ENCODE measurements at places on chromosomes 13 and 19. TPM values are rescaled to one million over a fixed set of nuclear protein-coding genes. Genes with fewer than 3 reads are reported as not detected.
A peak's percentile ranks its signal among the peaks of the same experiment; 100 is the strongest.

DNA sequence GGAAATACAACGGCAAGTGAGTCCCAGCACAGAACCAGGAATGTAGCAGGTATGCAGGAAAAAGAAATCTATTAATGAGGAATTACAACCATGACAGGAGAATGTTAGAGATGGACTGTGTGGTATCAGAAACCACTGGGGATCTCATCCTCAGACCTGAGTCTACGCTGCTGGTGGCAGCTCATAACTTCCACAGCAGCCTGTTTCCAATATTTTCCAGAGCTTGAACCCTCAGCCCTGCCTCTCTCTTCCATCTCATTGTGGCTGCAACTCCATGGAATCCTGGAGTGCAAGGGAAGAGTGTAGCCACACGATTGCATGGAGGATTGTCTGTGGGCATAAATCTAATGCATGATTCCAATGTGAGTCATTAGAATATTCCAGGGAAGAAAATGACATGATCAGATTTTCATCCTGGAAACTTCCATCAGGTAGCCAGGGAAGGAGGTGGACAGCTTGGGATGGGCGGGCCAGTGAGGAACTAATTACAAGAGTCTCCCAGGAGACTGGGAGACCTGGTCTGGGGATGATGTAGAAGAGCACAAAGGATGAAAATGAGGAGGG is 14.9 kb downstream of the PLA2G4C start:
- H3K4me1 ChIP-seq = peaks cover 14% of the 10 kb centered on the region
- no peaks in the 10 kb centered on the region for H3K27me3 ChIP-seq
- no peak overlapping the region for H3K27ac ChIP-seq
- no peak for DNase-seq
- peaks cover 47% of the 10 kb centered on the region for H3K36me3 ChIP-seq

- no peaks in the 10 kb centered on the region for H3K36me3 ChIP-seq
- H3K27me3 ChIP-seq = peaks cover 2% of the 10 kb centered on the region
- DNase-seq = no peak
- no peaks in the 10 kb centered on the region for H3K4me1 ChIP-seq
- H3K4me3 ChIP-seq = no peak overlapping the region
These were observed 252.6 kb upstream of the TSHZ3 start for GRCh38 chr19:31601855-31602254.

- DNase-seq = no peak
- peaks cover 43% of the 10 kb centered on the region for H3K27me3 ChIP-seq
- no peaks in the 10 kb centered on the region for H3K36me3 ChIP-seq
- H3K27ac ChIP-seq = no peak overlapping the region
These were observed 3.5 kb downstream of the TMEM255B start for GRCh38 chr13:113762538-113762937.

- H3K4me1 ChIP-seq = no peaks in the 10 kb centered on the region
- peaks cover 6% of the 10 kb centered on the region for H3K27me3 ChIP-seq
- H3K36me3 ChIP-seq = no peaks in the 10 kb centered on the region
These were observed 6.4 kb downstream of the CYP4F2 start for GRCh38 chr19:15891434-15891833.

DNA sequence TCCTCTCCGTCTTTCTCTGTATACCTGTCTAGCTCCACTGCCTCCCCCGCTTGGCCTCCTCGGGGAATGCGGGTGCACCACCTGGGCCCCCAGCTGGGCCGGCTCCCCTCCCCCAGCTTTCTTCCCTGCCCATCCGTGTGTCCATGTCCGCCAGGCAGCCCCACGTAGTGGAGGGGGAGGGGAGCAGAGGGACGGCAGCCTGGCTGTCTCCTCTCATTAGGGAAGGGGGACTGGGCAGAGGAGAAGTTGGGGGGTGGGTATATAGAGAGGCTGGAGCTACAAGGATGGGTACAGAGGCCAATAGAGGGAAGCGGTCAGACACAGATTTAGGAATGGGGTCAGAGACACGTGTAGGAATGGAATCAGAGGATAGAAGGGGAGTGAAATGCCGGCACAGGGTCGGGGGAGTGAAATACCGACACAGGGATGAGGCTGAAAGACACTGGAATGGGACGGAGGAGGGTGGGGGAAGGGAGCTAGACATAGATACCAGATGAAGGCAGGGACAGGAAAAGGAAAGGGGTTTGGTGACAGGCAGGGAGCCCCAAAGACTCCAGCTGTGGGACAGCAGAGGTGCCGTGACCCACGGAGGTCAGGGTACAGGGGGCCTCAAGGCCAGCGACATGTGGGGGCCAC is 2.8 kb downstream of the NECTIN2 start:
- H3K27ac ChIP-seq = no peak overlapping the region
- peaks cover 21% of the 10 kb centered on the region for H3K4me1 ChIP-seq

DNA sequence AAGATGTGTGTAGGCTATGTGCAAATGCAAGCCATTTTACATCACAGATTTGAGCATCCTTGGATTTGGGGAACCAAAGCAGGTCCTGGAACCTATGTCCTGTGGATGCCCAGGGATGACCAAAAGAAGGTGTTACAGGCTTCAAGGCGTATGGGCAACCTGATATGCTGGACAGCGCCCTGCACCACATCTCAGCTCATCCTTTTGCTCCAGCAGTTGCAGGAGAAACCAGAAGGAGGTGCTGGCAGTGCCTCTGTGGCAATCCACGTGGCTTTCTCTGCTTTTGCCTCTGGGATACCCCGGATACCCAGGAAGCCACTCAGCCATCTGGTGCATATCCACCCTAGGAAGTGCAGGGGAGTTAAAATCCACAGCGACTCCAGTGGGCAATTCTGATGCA is 110.3 kb upstream of the VSTM2B start:
- H3K27ac ChIP-seq = no peak overlapping the region
- H3K4me1 ChIP-seq = no peaks in the 10 kb centered on the region
- no peak for DNase-seq
- no peak overlapping the region for H3K4me3 ChIP-seq
- H3K36me3 ChIP-seq = no peaks in the 10 kb centered on the region

GRCh38 chr19:38194061-38194701 is 29.8 kb downstream of the DPF1 start:
- H3K27me3 ChIP-seq = no peaks in the 10 kb centered on the region
- peaks cover 7% of the 10 kb centered on the region for H3K4me1 ChIP-seq
- H3K36me3 ChIP-seq = peaks cover 10% of the 10 kb centered on the region
- no peak for DNase-seq
- no peak overlapping the region for H3K27ac ChIP-seq

GRCh38 chr13:76711550-76712182 is 174.5 kb downstream of the KCTD12 start:
- H3K4me1 ChIP-seq = no peaks in the 10 kb centered on the region
- no peaks in the 10 kb centered on the region for H3K27me3 ChIP-seq
- no peak overlapping the region for H3K27ac ChIP-seq
- no peaks in the 10 kb centered on the region for H3K36me3 ChIP-seq

GRCh38 chr13:41458187-41458760 is 924 bp downstream of the RGCC start:
- H3K27ac ChIP-seq = peak overlapping the region; percentile 97
- H3K36me3 ChIP-seq = peaks cover 42% of the 10 kb centered on the region
- H3K27me3 ChIP-seq = no peaks in the 10 kb centered on the region
- DNase-seq = peak; percentile 79
- peaks cover 43% of the 10 kb centered on the region for H3K4me1 ChIP-seq

- H3K27ac ChIP-seq = no peak overlapping the region
- no peaks in the 10 kb centered on the region for H3K4me1 ChIP-seq
- H3K4me3 ChIP-seq = no peak overlapping the region
- DNase-seq = no peak
- no peaks in the 10 kb centered on the region for H3K36me3 ChIP-seq
These were observed 1175.8 kb upstream of the MIR17HG start for GRCh38 chr13:90171649-90172048.

- H3K36me3 ChIP-seq = no peaks in the 10 kb centered on the region
- H3K4me3 ChIP-seq = no peak overlapping the region
- no peak for DNase-seq
These were observed 3.5 kb downstream of the CEACAM4 start for GRCh38 chr19:41623360-41623759.

DNA sequence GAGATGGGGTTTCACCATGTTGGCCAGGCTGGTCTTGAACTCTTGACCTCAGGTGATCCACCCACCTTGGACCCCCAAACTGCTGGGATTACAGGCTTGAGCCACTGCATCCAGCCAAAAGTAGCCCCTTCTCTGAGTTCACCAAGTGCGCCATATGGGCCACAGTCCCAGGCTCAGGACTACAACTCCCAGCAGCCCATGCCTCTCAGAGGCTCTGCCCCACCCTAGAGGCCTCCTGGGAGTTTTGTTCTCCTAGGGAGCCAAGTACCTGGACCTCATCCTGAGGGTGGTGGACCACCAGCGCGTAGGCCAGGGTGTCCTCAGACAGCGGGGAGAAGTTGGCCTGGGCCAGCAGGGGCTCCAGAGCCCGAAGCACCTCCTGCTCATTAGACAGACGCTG is 18.8 kb downstream of the TMEM143 start:
- H3K4me3 ChIP-seq = no peak overlapping the region
- peak; percentile 32 for DNase-seq
- no peak overlapping the region for H3K27ac ChIP-seq
- no peaks in the 10 kb centered on the region for H3K27me3 ChIP-seq
- no peaks in the 10 kb centered on the region for H3K36me3 ChIP-seq

DNA sequence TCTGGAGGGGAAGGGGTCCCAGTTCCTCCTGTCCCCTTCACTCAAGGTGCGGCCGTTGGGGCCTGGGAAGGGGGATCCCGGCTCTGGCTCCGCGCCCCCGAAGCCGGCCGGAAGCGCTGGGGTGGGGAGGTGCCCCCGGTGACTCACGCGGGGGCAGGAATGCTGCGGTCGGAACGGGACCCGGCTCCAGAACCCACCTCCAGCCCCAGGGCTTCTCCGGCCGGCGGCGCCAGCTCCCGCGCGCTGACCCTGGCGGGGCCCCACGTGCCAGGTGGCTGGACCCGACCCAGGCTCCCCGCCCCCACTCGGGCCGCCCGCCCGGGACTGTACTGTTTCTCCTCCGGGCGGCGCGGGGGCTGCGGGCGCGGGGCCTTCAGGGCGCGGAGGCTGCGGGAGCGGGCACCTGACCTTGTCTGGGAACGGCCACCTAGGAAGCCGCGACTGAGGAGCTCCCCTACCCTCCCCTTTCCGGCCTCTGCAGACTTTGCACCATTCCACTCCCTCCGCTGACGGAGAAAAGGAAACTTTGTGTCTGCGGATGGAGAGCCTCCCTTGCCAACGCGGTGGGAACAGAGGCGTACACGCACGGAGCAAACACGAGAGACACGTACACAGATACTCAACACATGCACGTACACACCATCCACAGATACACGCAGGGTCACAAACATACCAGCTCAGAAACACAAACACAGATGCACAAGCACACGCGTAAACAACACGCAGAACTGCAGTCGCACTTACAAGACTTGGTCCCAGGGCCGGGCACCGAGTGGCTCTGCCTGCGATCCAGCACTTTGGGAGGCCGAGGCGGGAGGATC is 7.2 kb downstream of the AXL start:
- peak overlapping the region; percentile 74 for H3K4me3 ChIP-seq
- peak overlapping the region; percentile 91 for H3K27ac ChIP-seq
- H3K4me1 ChIP-seq = peaks cover 24% of the 10 kb centered on the region
- no peaks in the 10 kb centered on the region for H3K36me3 ChIP-seq

GRCh38 chr19:2233601-2234280 is 2.4 kb downstream of the PLEKHJ1 start:
- H3K27me3 ChIP-seq = no peaks in the 10 kb centered on the region
- peaks cover 47% of the 10 kb centered on the region for H3K36me3 ChIP-seq
- peak overlapping the region; percentile 94 for H3K4me3 ChIP-seq

- peaks cover 15% of the 10 kb centered on the region for H3K36me3 ChIP-seq
- peaks cover 49% of the 10 kb centered on the region for H3K4me1 ChIP-seq
- peak overlapping the region; percentile 98 for H3K4me3 ChIP-seq
- peaks cover 2% of the 10 kb centered on the region for H3K27me3 ChIP-seq
These were observed 1.7 kb downstream of the MLLT1 start for GRCh38 chr19:6278051-6278450.

The LGI4 gene
- total RNA-seq = 0.66 TPM

The ELSPBP1 gene
- not detected for total RNA-seq

The DIAPH3 gene
- 28.5 TPM for total RNA-seq

The PGLYRP1 gene
- not detected for total RNA-seq

The ATXN8OS gene
- not detected for total RNA-seq

Measured in activated CD4-positive, alpha-beta T cell treated with anti-CD3 and anti-CD28 coated beads for 36 hours (primary cell).